Stimulated activated CD8-positive, alpha-beta memory T cell treated with anti-CD3 and anti-CD28 coated beads, Interleukin-4, amount 100 ng/mL, for 1 hour (primary cell): ENCODE measurements at places on chromosomes 6 and 20.

GRCh38 chr6:157599191-157599590 is 218.2 kb downstream of the ZDHHC14 start:
- no peak for DNase-seq

DNA sequence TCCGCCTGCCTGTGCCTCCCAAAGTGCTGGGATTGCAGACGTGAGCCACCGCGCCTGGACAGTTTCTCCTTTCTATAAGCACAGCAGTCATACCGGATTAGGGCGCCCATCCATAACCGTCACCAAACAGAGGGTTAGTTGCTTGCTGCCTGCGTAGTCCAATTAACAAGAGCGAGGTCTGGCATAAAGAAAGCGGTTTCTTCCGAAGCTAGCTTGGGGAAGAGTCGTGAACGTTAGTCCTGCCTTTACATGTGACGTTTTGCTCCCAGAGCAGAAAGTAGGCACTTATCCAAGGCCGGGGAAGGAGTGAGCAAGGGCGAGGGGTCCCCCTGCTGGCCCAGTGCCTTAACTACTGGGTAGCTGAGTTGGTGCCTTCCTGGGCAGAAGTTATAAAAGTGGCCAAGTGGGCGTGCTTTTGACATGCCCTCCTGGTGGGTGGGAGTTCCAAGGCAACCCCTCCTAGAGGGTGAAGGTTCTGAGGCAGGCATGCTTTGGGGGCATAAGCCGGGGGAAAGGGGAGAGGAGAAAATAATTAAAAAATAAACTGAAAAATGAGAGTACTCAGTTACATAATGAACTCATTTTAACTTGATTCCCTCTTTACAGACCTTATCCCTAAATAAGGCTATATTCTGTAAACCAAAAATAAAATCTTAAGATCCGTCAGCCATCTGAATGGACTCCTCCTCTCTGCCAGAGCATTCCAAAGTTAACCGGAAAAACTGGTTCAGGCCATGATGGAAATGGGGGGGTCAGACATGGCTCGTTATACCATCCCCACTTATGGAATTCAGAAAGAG is 88.0 kb downstream of the FAM217A start:
- peak; percentile 34 for DNase-seq

DNA sequence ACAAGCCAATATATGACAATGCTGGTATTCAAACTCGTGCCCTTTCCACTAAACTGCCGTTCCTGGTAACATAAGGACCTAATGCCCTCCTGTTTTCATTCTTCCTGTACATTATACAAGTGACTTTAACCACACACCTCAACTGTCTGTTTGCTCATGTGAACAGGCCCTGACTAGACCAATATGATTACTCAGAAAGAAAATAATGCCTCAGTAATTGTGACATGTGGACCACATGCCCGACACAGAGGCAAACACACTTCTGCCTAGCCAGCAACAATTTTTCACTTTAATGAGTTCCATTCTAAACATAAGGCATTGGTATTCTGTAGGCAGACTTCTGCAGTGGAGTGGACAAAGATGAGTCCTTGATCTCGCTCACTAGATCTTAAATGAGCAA is 30.0 kb downstream of the SLC22A16 start:
- no peak for DNase-seq

- DNase-seq, result no peak
Observed at GRCh38 chr6:166267526-166267925, 40.7 kb downstream of the PRR18 start.

DNA sequence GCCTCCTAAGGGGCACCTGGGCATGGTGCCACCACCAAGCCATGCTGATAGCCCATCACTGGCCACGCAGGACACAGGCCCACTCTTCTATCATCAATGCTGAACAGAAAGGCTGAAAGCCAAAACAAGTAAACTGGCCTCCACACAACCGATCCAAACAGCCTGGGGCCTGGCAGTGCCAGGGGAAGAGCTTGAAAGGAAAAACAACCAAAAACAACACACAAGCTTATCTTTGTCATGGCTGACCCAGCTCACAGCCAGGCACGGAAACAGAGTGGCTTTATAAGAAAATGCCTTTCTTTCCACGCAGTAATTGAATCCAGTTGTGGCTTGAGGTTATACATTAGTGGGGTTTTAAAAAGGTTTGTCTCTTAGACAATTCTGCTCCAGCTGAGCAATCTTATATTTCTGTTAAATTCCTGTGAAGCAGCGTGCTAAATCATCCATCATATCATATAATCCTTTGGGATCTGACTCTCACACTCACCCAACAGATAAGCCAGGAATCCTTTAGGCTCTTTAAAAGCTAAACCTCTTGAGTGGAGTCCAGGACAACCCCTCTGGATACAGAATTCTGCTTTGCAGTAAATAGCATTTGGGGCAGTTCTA is 65.4 kb upstream of the SLC22A16 start:
- DNase-seq, result no peak

DNA sequence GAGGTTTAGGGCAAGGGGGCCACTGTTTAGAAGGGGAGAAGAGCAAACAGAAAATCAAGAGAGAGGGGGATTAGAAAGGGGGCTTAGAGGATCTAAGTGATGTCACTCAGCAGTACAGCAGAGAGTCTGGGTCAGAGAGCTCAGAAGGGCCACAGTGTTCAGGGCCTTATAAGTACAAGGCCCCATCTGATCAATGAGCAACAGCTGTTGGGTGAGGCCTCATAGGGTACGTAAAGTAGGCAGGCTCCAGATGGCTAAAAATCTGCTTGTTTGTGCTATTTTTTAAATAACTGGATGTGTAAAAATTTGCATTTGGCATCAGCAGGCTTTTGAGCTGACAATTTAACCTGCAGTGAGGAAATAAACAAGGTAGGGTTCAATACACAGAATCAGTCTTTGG is 149.8 kb downstream of the SH3BGRL2 start:
- no peak for DNase-seq

GRCh38 chr20:52193133-52193532 is 1.6 kb upstream of the ZFP64 start:
- DNase-seq, result no peak

DNA sequence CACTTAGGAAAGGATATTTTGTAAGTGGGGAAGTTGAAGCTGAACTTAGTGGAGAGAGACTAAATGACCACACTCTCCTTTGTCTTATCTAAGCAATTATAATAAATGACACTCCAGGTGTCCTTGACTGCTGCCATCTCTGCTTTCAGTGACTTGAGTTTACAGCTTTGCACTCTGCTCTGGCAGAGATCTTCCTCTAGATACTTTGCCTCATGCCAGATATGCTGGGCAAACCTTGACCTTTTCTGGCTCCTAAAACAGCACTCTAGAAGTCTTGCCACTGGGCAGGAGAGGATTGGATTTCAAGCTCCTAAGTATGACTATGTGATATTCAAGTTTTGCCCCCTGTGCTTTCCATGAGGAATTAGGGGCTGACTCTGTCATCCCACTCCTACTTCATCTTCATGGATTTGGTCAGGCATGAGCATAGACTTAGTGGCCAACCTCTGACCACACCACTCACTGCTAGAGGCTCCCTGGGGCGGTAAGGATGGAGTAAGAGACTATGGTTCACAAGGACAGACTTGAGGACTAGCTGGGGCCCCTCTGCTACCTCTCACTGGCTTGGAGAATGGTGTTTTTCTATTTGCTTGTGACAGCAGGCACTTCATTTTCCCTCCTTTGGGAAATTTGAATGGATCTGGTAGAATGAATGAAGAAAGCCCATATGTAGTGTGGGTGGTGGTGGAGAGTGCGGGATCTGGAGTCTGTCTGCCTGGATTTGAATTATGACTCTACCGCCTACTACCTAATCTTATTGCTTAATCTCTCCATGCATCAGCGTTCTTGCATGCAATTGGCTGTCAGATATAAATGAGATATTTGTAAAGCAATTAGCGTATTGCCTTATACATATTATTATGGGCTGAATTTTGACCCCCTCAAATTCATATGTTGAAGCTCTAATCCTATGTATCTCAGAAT is 191.4 kb downstream of the REV3L start:
- DNase-seq, result no peak

DNA sequence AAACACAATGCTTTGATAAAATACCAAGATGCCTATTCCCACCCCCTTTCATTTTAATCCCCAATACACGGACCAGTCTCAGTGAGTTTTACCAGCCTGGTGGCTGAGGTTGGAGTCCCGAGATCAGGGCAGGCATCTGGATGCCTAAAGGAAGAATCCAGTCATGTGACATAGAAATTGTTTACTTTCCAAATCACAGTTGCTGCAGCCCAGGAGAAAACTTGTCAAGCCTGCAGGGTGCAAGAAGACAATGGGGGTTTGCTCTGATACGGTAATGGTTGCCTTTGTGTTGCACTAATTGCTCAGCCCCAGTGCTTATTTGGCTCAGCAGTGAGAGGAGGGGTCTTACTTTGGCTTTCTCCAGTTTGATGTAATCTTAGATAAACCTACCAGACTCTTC is 308.5 kb upstream of the POU3F2 start:
- no peak for DNase-seq

DNA sequence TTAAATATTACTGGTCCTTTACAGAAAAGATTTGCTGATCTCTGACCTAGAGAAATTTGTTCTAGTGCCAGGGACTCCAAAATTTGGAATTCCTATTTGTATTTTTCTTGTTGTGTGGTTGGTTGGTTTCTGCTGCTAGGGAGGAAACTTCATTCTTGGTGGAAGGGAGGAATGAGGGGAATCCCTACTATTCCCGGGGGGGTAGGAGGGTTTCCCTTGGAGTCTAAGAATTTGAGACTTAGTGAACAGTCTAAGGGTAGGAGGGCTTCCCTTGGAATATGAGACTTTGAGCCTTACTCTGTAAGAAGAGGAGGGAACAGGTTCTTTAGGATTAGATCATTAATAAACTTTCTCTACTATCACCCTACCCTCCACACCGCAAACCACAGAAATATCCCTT is 67.1 kb upstream of the ADGRF1 start:
- no peak for DNase-seq

DNA sequence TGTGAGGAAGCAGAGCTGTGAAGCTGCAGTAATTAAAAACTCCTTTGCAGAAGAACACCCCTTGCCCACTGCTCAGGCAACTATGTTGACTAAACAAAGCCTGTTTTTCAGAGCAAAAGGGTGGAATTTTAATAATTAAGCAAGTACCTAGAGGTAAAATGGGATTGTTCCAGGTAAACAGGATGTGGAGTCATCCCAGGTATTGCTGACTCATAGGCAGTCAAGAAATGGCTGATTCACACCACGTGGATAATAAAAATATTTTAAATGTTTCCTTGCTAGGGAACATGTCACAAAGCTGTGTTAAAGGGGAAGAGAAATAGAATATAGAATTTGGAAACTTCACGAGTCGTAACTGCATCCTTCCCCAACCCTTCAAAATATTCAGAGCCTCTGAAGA is 491.8 kb downstream of the BTBD3 start:
- DNase-seq, result no peak

DNA sequence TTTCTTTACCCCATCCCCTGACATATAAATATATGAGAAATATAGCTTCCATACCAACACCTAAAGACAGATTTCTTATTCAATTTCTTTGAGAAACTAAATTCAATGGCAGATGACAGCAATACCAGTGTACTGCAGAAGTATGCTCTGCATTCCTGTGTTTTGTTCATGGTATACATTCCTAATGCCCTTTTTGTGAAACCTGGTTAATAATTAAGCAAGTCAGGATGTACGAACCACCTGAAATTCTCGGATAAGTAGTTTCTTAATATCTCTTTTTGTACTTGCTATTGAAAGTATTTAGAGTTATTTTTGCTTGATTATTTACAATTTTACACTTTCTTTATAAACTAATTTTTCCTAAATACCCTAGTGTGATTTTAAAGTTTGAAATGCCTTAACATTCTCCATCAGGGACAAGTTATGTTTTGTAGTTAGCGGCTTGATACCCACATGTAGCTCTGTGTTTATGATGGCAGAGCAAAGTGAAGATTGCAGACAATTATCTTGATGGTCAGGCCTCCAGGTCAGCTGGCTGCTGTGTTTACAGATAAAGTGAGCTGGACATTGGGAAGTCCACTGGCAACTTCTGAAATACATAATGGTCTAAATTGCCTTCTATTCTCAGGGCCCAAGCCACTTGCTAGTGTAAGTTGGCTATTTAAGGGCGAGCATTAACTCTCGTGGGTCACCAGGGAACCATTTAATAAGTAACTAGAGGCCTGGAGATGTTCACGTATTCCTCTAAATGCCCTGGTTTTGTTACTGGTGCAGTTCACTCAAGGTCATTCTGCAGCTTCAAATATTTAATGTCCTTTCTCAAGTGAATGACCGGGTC is 58.2 kb downstream of the PLCB1 start:
- DNase-seq, result no peak

GRCh38 chr6:17152703-17153102 is 50.9 kb downstream of the STMND1 start:
- DNase-seq, result no peak

GRCh38 chr6:149834513-149835481 is 29.4 kb downstream of the LRP11 start:
- peak; percentile 51 for DNase-seq

DNA sequence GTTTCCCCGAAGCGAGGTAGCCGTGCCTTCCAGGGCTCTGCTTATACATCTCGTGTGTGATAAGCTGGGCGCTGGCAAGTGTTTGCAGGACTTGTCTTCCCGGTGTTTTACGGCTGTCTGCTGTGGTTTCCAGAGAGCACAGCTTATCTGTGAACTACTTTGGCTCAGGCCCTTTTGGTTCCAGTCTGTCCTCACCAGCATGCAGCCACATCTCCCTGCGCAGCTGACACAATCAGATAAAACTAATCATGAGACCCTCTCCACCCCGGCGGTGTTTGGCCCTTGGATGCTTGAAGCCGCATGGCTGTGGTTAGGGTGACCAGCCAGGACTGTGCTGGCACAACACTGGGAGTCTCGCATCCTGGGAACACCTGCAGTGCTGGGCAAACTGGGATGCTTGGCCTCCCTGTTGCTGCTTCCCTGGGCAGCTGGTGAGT is 241.8 kb upstream of the FOXQ1 start:
- DNase-seq, result no peak

GRCh38 chr6:39706819-39707335 is 18.3 kb downstream of the KIF6 start:
- no peak for DNase-seq

DNA sequence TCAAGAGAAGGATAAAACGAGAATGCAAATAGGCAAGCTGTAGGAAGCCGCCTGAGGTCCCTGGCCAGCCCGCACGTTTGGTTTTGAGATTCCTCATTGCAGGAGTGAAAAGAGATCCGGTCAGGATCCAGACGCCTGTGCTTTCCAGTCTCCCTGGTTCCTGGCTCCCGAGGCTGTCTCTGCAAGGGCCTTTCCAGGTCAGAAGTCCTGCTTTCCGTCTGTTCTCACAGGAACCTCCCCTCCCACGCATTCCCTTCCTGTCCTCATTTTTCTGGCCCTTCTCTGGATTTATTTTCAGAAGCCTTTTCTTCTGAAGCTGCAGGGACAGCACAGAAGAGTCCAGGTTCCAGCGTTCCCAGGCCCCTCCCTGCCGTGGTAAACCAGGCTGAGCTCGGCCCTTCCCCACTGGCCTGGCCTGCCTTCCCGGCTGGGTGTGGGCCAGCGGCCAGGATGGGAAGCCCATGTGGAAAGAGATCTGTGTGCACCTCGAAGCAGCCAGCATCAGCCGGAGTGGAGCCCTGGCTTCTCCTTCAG is 54.0 kb downstream of the TMEM242 start:
- DNase-seq, result no peak

DNA sequence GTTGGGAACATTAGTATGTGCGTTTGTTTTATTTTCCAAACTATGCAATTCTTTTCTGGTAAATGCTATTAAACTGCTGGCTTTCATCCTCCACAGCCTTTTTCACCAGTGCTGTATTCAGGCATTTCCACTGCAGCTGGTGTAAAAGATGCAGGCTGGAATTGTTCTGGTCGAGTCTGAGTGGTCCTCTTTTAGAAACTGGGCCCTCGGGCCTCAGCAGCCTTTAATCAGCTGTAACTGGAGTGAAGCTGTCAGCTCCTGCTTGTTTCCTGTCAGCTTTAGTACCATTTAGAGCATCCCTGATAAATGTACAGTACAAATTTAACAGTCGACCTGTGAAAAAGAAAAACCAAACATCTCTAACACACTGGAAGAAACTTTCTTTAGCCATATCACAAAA is 979.6 kb downstream of the TFAP2A start:
- DNase-seq, result no peak
